Activated CD4-positive, alpha-beta memory T cell treated with anti-CD3 and anti-CD28 coated beads for 36 hours (primary cell): ENCODE measurements at places on chromosomes 7 and 10. TPM values are rescaled to one million over a fixed set of nuclear protein-coding genes. Genes with fewer than 3 reads are reported as not detected.
A peak's percentile ranks its signal among the peaks of the same experiment; 100 is the strongest.

SPDYE6 gene
- not detected for total RNA-seq

IRF5 gene
- 22.9 TPM for total RNA-seq

GRCh38 chr10:5364374-5364773 is 392 bp upstream of the UCN3 start:
- no peaks in the 10 kb centered on the region for H3K36me3 ChIP-seq
- peaks cover 7% of the 10 kb centered on the region for H3K27me3 ChIP-seq
- no peak overlapping the region for H3K27ac ChIP-seq
- H3K4me1 ChIP-seq, result peaks cover 6% of the 10 kb centered on the region
- no peak for DNase-seq

GPR26 gene
- total RNA-seq, result not detected

DPYSL4 gene
- 7.2 TPM for total RNA-seq

DNA sequence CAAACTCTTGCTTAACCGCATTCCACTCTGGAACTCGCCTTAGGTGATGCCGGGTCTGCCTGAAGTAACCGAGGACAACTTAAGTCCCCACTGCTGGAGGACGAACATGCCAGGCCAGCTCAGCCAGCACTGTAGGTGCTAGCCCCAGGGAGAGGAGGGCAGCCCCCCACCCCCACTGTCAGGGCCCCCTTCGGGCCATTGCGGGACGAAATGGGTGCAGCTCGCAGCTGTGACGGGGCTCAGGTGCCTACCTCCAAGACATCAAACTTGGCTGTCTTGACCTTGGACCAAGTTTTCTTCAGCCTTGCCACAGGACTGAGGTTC is 60.4 kb downstream of the CSGALNACT2 start:
- H3K27me3 ChIP-seq, result no peaks in the 10 kb centered on the region
- H3K27ac ChIP-seq, result no peak overlapping the region
- no peak overlapping the region for H3K4me3 ChIP-seq
- peaks cover 3% of the 10 kb centered on the region for H3K4me1 ChIP-seq
- peak; percentile 4 for DNase-seq

GRCh38 chr7:47938574-47939165 is 9.6 kb downstream of the PKD1L1 start:
- H3K27me3 ChIP-seq, result no peaks in the 10 kb centered on the region
- no peaks in the 10 kb centered on the region for H3K36me3 ChIP-seq
- no peak overlapping the region for H3K4me3 ChIP-seq
- no peak for DNase-seq
- H3K27ac ChIP-seq, result no peak overlapping the region
- H3K4me1 ChIP-seq, result peaks cover 19% of the 10 kb centered on the region
